G401 (cell line): ENCODE measurements at places on chromosomes 13 and 19.

- no peak for DNase-seq
Measured at GRCh38 chr13:28582225-28582891, 76.6 kb upstream of the POMP start.

DNA sequence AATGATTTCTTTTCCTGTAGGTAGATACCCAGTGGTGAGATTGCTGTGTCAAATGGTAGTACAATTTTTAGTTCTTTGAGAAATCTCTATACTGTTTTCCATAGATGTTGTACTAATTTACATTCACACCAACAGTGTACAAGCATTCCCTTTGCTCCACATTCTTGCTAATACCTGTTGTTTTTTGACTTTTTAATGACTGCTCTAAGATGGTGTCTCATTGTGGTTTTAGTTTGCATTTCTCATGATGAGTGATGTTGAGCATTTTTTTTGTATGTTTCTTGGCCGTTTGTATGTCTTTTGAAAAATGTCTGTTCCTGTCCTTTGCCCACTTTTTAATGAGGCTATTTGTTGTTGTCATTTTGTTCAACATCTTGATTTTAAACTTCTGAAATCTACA, 103.3 kb downstream of the DGKH start:
- DNase-seq, result no peak

- DNase-seq, result no peak
Measured at GRCh38 chr13:64697226-64697625, 2532.9 kb downstream of the PCDH9 start.

- no peak for DNase-seq
Measured at GRCh38 chr19:38941979-38942378, 11.2 kb downstream of the MRPS12 start.

GRCh38 chr19:14848822-14849221, at the start of gene OR7A10:
TSS of gene OR7A10 (minus strand) at chr19:14848922. CDS start at chr19:14841877, 7,045 bp downstream.
- no peak for DNase-seq

GRCh38 chr19:35077411-35078223, 36.1 kb downstream of the HPN start:
- no peak for DNase-seq

GRCh38 chr19:45804959-45805230, 10.2 kb downstream of the RSPH6A start:
- DNase-seq, result no peak

GRCh38 chr19:54390942-54391577, 24.2 kb upstream of the TTYH1 start:
- peak; percentile 41 for DNase-seq

GRCh38 chr19:3108775-3109174, 14.6 kb downstream of the GNA11 start:
- DNase-seq, result peak; percentile 72

- peak; percentile 63 for DNase-seq
Measured at GRCh38 chr13:77580748-77581147, 45.2 kb downstream of the SCEL start.

DNA sequence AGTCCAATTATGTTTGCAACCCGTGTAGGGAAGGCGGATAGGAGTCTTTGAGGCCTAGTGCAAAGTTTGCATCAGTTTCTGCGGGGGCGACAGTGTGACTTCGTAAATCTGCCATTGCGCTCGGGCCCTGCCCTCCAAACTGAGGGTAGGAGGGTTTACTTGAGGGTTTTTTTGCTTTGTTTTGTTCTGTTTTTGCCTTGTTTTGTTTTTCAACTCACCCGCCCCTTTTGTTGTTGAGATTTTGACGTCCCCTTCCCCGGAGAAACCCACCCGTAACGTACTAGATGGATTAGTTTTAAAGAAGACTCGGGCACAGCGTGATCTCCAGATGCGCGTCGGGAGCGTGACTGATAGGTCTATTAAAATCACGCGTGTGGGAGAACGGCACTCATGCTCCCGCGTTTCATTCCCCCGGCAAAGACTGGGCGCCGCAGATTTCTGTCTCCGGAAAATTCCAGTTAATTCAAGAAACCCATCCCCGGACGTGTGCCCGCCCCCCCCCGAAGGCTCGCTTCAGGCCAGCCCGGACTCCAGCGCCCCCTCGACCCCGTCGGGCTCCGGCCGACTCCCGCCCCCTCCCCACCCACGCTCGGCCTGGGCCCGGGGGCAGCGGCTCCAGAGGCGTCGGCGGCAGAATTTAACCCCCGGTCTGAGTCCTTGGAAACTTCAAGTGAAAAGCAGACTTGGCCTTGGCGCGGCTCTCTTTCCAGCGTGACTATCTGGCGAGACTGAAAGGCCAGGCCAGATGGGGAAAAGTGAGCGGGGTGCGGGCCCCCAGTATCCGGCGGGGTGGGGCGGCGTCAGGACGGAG, 5.0 kb downstream of the SOX1 start:
- DNase-seq, result no peak

DNA sequence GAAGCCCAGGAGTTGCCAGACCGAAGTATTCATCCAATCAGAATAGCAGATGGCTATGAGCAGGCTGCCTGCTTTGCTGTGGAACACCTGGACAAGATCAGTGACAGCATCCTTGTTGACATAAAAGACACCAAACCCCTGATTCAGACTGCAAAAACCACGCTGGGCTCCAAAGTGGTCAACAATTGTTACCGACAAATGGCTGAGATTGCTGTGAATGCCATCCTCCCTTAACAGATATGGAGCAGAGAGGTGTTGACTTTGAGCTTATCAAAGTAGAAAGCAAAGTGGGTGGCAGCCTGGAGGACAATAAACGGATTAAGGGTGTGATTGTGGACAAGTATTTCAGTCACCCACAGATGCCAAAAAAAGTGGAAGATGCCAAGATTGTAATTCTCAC, 250.3 kb upstream of the OBI1 start:
- no peak for DNase-seq

GRCh38 chr19:14073925-14074838, 1.6 kb downstream of the MISP3 start:
- peak; percentile 45 for DNase-seq

DNA sequence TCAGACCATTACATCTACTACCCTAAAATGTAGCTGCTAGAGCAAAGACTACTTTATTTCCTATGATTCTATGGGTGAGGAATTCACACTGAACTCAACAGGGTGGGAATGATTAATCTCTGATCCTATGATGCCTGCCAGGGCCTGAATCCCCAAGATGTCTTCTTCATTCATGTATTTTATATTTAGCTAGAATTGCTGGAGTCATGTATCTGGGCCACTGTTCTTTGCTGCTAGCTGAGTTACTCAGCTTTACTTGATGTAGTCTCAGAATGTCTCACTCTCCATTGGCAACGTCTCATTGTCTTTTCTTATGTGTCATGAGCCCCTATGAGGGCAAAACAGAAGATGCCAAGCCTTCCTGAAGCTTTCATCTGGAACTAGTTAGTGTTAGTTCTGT, 21.1 kb downstream of the ZNF582 start:
- no peak for DNase-seq

DNA sequence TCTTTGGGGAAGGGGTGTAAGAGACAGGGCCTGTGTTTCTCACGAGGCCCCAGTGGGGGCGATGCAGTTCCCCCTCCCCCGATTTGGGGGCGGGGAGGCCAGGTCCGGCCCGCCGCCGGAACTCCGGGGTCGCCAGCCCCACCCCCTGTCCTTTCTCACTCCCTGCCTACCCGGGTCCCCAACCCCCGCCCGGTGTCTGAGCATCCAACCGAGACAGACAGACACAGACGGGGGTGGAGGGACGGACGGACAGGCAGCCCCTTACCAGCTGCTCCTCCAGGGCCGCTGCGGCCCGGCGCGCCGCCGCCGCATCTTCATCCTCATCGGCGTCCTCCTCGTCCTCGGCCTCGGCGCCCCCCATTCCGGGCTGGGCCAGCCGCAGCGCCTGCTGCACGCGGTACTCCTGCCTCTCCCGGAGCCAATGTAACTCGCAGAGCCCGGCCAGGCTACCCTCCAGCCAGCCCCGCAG, 397 bp downstream of the DACT3 start:
- no peak for DNase-seq

DNA sequence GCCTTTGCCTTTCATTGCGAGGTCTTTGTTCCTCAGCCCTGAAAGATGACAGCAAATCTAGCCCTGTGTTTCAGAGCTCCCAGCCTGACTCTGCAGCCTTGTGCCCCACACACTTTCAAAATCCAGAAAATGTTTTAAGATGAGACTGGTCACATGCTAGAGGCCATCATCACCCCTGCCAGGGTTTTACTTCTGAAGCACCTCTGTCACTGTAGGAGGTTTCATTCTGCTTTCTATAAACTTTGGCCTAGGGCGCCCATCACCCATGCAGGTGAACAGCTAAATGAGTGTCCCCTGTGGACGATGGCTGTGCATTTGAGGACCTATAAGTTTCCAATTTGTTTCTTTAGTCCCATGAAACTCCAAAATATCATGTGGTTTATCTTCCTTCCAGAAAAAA, 574.2 kb downstream of the MYO16 start:
- no peak for DNase-seq

DNA sequence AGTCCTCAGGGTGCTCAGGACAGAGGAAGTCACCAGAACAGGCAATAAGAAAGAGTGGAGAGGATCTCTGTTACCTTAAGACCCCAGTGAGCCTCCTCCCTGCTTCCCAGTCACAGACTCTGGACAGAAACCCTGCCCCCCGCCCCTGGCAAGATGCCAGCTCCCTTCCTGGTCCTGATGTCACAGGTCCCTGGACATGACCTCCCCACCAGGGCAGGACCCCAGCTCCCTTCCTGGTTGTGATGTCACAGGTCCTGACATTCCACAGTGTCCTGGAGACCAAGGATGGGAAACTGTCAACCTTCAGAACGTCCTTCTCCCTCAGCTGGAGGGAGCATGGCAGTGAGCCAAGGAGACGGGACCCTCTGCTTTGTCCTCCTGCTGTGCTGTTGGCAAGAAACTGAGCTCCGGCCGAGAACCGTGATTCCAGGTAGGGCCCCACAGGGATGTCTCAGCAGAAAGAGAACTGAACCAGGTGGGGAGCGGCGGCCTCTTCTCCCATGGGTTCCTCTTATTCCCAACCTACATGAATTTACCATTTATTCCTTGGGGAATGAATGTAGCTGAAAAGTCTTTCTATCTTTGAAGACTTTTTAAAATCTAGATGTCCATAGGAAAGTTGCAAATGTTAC, at the start of gene SPACA7:
SPACA7 (plus strand) TSS at position 306 of the 632 bp plus-strand sequence; CDS start at position 337, 31 bp downstream.
- DNase-seq, result no peak

- peak; percentile 90 for DNase-seq
Measured at GRCh38 chr19:36245210-36246005, 30.5 kb downstream of the ZNF146 start.

- no peak for DNase-seq
Measured at GRCh38 chr19:32349051-32349450, 3.6 kb downstream of the ZNF507 start.

- no peak for DNase-seq
Measured at GRCh38 chr13:27667946-27668345, 46.3 kb downstream of the POLR1D start.

GRCh38 chr19:16127776-16128371, 15.6 kb upstream of the HSH2D start:
- DNase-seq, result no peak

DNA sequence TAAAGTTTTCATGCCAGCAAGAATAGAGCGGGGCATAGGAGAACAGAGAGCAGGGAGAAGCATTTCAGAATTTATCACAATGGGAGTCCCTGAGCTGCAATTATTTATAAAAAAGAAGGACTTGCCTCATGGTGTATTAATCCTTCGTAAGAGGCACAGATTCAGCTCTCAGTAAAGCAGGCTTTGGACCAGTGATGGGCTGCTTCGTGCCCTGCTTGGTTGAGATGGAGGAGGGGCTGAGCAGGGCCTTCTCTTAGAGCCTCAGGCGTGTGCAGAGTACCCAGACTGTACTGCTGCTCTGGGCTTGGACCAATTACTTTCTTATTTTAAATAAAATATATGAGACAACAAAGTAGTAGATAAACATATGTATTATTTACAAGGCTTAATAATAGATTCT, 265.7 kb upstream of the SLC10A2 start:
- DNase-seq, result no peak

DNA sequence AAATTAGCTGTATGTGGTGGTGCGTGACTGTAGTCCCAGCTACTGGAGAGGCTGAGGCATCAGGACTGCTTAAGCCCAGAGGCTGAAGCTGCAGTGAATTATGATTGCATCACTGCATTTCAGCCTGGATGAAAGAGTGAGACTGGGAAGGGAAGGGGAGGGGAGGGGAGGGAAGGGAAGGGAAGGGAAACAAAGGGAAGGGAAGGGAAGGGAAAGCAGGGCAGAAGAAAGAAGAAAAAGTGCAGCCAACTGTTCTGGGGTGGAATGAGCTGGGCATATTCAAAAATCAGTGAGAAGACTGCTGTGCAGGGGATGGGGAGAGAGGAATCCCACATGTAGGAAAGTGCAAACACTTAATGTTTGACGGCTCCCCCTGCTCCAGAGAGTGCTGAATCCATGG, 905.5 kb downstream of the UQCRFS1 start:
- DNase-seq, result no peak
